ENCODE measurements at places on chromosomes 7 and 10.
A peak's percentile ranks its signal among the peaks of the same experiment; 100 is the strongest.

DNA sequence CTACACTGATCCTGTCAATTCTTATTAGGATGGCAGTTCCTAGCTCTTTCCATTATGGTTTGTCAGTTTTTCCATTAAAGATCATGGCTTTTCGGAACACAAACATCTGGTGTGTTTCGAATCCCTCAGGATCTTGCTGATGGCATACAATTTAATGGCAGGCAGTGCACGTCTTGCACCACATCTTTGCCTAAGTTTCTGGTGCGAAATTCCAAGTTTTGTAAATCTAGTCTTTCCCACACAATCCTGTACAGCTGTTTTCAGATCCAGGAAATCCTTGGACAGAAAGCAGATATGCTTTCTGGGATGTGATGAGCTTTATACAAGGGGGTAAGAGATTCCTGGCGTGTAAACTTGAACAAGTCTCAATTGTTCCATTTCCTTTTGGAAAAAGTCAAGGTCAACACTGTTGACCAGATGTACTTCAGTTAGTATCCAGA lies 224.3 kb upstream of the PHYHIPL start:
- DNase-seq, result no peak

DNA sequence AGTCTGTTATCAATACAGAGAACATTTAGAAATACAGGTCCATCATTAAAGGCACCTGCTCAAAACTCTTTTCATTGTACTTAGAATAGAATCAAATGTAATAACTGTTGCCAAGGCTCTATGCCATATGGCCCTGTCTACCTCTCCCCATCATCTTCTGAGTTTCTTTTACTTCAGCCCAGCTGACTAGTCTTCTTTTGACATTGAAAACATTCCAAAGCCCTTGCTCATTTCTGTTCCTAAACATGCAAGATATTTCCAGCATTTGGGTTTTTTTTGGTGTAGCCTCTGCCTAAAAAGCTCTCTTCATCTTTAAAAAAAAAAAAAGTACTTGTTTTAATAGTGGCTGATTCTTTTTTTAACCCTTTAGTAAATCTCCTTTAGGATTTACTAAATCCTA lies 165.5 kb upstream of the SMIM30 start:
- no peak for DNase-seq

- no peak for DNase-seq
These were observed 55.3 kb downstream of the C7orf25 start for GRCh38 chr7:42856605-42856987.

DNA sequence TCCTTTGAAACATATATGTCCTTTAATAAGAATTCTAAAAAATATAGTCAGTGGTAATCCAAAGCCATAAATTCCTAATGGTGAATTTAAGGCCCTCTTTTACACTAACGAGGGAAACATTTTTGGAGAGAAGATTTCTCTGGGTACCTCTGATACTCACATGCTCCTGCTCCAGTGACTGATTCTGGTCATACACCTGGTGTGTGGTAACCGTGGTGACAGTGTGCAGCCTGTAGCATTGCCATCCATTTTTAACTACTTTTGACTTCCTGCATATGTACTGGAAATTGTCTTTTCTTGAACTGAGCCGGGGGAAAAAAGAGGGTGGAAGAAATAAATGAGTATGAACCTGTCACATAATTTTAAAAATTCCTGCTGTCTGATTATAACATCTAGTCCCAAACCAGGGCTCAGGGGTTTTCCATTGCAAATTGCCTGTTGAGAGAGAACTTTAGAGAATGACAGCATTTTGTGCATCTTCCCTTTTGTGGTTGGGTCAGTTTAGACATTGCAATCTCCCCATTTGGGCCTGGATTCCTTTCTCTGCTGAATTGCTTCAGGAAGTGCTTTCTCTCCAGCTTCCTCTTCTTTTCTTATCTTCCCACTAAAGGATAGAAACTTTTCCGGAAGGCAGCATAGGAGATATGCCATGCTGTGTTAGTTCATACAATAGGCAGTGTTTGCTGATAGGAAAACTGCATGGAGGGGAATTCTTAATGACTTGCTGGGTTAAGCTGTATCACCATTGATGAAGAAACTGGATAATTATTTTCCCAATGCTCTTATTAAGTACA lies 125.5 kb downstream of the GRM3 start:
- no peak for DNase-seq

GRCh38 chr7:155254018-155254417 lies 43.7 kb upstream of the INSIG1 start:
- DNase-seq, result no peak

- peak; percentile 73 for DNase-seq
These were observed 29.8 kb downstream of the PLAU start for GRCh38 chr10:73940634-73941221.

- DNase-seq, result no peak
These were observed 233.9 kb downstream of the RPS24 start for GRCh38 chr10:78267598-78267997.

DNA sequence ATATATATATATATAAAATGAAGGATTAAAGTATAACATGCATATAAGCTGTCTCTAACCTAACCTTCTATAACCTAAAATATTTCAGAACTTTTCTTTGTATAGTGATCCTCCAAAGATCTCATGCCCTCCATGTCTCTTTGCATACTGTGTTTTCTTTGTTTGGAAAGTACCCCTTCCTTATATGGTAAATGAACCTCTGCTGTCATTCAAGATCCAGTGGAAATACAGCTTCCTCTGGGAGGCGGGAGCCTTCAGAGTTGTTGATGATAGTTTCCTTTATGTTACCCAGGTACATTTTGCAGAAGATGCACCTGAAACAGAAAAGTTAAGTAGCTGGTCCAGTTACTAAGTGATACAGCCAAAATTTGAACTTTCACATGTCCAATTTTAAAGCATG lies 233.3 kb upstream of the FOXP2 start:
- DNase-seq, result no peak

- DNase-seq, result no peak
These were observed 195.1 kb upstream of the KLF6 start for GRCh38 chr10:3980144-3980543.

DNA sequence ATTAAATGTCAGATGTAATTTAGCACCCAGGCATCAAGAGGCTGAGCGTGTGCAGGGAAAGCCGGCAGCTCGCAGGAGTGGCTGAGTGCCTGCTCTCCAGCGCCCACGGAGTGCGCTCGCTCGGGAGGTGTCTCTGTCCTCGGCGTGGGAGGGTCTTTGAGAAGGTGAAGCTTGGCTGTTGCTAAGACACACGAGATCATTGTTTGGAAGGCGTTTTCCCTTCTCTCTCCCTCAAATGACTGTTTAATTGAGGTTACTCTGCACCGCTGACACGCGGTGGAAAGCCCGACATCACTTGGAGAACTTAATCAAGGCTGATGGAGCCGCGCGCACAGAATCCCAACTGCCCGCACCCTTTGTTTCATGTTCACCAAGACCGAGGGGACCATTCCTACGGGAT lies 414.6 kb downstream of the DNAJB6 start:
- no peak for DNase-seq

DNA sequence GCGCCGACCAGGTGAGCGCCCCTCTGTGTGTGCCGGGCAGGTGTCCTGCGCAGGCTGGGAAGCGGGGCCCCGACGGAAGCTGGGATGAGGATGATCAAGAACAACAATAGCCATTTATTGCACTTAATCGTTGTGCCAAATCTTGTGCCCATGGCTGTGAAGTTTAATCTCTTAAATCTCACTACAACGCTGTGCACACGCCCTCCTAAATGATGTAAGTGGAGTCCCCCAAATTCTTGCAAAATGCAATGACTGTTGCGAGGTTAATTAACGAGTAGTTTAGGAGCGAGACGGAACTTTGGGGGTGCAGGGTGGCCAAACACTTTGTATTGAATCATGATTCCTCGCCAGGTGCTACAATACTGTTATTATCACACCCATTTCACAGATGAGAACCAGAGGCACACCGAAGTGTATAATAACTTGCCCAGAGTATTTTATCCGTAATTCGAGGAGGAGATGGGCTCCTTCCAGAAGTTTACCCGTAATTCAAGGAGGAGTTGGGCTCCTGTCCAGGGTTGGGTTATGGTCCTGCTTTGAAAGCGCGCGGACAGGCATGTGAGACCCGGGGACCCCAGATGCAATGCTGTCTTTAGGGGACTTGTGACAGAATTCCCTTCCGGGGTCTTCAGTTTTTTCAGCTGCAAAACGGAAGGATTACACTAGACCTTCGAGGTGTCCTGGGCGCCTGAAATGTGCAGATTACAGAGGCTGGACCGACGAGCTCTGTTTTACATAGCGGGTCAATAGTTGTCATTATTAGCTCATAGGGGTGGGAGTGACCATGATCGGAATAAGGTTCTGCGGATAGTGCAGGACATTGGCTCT lies 1.0 kb downstream of the FFAR4 start:
- no peak for DNase-seq

DNA sequence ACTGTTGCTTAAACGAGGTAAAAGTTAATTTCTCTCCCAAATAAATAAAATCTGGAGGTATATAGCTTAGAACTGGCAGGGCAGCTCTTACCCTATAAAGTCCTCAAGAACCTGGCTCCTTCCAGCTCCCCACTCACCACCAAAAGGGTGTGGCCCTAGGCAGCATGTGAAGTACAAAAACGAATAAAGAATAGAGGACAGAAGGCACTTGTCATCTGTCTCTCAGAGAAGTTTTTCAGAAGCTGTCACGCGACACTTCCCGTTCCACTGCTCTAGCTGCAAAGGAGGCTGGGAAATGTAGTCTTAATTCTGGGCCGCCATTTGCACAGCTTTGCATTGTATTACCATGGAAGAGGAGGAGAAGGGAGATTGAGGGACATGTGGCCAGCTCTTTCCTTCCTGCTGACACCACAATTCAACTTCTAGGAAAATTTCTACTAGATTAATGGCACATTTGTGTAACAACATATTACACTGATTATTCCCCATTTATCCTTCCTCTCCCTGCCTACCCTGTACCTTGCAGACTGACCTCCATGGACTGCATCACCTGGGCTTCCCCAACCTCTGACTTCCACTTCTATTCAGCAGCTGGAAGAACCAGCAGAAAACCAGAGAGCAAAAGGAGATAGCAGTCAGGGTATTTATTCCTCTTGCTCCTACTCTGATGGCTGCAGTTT lies 62.2 kb downstream of the CCDC71L start:
- DNase-seq, result peak; percentile 44

GRCh38 chr10:4661511-4662255 lies 164.3 kb upstream of the AKR1E2 start:
- no peak for DNase-seq

DNA sequence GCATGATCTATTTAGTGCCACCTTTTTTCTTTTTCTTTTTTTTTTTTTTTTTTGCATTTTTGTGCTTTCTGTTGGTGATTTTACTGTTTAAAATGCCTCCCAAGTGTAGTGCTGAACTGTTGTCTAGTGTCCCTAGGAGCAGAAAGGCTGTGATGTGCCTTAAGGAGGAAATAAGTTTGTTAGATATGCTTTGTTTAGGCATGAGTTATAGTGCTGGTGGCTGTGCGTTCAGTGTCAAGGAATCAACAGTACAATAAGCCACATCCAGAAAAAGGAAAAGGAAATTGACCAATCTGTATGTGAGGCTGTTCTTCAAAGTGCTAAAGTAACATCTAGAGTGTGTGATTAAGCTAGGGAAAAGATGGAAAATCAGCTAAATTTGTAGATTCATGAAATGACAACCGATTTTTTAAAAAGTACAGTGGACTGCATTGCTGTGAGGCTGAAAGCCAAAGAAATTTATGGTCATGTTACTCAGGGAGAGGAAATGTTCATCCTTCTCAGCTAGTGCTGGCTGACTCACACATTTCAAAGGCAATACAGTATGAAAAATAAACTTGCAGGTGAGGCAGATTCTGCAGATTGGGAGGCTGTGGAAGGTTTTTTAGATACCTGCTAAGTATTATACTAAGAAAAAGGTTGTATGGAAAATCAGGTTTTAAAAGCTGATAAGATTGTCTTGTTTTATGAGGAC lies 122.7 kb upstream of the ADCY1 start:
- no peak for DNase-seq

DNA sequence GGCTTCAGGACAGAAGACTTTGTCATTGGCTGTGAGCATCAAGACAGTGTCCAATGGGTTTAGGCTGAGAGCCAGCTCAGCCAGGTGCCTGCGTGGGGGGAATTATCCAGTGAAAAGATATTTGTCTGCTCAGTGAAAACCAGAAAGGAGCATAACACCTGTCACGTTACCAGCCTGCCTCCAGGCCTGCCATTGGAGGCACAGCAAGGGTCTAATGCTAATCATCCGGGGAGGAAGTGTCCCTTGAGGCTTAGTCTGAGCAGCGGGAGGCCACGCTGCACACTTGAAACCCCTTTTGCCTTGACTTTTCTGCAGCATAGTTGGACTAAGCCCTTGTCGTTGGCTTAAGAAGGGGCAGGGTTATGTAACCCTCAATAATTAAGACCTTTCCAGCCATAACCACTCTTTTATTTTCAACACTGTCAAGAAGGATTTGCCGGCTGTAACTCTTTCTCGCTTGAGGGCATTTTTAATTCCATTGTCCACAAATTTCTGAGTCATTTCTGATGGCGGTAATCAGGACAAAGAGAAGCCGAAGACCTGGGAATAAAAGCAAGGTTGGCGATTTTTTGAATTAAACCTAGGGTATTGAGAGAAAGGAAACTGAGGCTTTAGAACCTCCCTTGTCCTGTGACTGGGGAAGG lies 639.6 kb upstream of the FOXK1 start:
- DNase-seq, result no peak

GRCh38 chr10:90964781-90965465 lies 44.0 kb upstream of the ANKRD1 start:
- no peak for DNase-seq

DNA sequence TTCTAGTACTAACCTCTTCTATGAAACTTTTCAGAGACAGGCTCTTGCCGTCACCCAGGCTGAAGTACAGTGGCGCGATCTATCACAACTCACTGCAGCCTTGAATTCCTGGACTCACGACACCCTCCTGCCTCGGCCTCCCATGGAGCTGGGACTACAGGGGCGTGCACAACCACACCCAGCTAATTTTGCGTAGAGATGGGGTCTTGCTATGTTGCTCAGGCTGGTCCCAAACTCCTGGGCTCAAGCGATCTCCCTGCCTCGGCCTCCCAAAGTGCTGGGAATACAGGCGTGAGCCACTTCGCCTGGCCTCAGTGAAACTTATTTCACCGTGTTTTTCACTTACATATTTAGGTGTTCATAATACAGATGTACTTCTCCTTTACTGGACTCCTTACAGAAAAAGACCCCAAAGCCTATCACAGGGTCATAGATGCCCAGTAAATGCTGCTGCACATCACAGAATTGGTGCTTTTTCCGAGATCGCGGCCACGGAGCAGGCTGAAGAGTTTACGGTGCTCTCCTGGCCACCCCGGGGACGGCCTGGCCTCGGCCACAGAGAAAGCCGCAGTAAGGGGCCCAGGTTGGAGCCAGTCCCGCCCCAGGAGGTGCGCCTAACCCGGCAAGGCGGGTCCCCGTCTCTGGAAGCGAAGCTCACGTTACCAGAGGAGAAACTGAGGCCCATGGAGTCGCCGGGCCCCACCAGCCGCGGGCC lies 595 bp downstream of the TBL2 start:
- DNase-seq, result no peak

GRCh38 chr10:32971536-32972091 lies 13.6 kb upstream of the ITGB1 start:
- no peak for DNase-seq

- no peak for DNase-seq
These were observed 185.2 kb downstream of the SLC25A13 start for GRCh38 chr7:96136600-96137239.

Data from CD8-positive, alpha-beta memory T cell (primary cell).